Activated T-helper 17 cell treated with anti-CD3 and anti-CD28 coated beads, Interleukin-2, amount 50 U/mL, for 72 hours (primary cell): ENCODE measurements at places on chromosomes 4 and X. TPM values are rescaled to one million over a fixed set of nuclear protein-coding genes. Genes with fewer than 3 reads are reported as not detected.

DNA sequence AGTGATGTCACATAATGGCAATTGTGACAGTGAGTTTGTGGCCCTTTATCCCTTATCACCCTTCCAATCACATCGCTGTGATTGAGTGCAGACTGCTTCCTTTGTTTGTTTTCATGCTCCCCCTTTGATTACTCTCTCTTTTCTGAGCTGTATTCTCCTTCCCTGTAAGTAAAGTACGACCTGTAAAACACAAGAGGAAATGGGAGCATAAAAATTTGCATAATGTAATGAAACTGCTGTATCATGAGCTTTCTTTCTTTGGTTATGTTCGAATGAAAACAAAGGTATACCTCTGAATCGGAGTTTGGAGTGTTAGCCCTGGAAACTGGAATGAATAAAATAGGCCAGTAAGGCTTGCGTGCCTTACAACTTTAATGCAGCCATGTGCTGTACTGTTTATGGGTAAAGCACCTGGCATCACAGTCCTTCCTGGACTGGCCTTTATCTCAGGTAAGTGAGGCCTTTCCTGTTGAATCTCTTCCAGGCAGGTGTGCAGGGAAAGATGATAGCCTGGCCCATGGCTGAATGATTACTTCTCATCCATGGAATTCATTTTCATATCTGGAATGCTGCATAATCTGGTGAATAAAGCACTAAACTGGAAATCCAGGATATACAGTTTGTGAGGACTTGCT lies 26.6 kb upstream of the HS3ST1 start:
- no peak for ATAC-seq

DNA sequence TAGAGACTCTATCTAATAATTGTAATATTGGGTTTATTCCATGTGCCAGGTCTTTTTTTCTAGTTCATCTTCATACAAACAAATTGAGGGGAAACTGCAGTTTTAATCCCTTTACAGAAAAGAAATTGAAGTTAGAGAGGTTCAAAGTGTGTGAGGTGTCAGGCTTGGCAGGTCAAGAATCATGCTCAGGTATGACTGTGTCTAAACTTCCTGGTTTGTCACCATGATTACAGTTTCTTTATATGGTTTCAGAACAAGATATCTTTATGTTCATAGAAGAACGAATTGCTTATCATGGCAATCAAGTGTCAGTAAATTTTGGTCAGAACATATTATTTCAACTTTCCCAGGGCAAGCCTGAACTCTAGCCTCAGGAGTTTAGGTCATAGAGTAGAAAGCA lies 460.4 kb downstream of the RAPGEF2 start:
- ATAC-seq, result no peak

DNA sequence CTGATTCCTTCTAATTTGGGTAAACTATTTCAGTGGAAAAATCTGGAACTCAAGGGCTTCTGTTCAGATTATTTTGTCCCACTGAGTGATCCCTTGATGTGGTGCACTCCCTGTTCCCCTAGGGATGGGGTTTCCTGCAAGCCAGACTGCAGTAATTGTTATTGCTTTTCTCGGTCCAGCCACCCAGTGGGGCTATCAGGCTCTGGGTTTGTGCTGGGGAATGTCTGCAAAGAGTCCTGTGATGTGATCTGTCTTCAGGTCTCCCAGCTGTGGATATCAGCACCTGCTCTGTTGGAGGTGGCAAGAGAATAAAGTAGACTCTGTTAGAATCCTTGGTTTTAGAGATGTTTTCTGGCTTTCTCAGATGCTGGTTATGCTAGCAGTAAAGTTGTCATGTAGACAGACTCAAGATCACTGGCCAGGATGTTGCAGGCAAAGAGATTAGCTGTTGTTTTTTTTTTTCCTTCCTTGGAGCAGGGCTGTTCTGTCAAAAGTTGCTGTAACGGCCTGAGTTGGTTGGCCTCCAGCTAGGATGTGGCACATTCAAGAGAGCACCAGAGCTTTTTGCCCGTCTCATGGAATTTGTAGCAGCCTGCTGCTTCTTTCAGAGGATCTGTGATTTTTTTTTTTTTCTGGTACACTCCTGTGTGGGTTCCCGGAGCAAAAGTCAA lies 1314.0 kb downstream of the PCDH19 start:
- ATAC-seq, result no peak

DNA sequence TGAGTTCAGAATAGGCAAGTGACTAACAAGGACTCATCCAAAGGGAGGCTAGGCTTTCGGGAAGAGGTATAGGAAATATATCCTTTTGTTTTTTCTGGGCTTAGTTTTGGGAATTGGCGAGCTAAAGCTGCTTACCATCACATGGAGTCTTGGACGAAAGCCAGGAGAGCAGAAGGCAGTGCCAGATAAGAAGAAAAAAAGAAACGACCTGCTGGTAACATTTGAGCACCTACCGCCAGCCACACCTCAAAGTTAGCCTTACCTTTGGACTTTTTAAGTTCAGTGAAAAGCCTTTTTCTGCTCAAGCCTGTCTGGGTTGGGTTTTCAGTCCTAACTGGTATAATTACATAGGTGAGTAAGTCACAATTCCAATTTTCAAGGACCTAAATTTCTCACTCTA lies 85.1 kb upstream of the LCORL start:
- ATAC-seq, result no peak

GRCh38 chr4:3473181-3473950 lies 10.3 kb downstream of the DOK7 start:
- no peak for ATAC-seq

DNA sequence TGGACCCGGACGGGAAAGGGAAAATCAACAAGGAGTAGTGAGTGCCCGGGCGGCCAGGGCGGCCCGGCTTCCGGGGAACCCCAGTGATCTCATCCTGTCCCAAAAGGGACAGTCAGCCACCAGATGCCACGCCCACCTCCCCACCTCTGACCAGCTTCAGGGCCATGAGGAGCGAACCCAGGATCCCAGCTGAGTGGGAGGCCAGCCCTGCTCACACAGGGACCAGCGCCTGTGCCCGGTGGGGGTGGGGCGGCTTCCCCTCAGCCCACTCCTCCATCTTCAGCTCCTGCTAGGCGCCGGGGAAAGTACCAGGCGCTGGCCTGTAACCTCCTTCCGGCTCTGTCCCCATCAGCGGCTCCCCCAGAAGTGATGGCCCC lies 6.2 kb downstream of the MYL5 start:
- ATAC-seq, result peak; percentile 52

- no peak for ATAC-seq
Observed at GRCh38 chr4:163649557-163650091, 155.1 kb downstream of the TMA16 start.

- ATAC-seq, result no peak
Observed at GRCh38 chrX:81259714-81260395, 58.0 kb downstream of the SH3BGRL start.

- ATAC-seq, result no peak
Observed at GRCh38 chr4:32031026-32031425, 1310.9 kb downstream of the PCDH7 start.

DNA sequence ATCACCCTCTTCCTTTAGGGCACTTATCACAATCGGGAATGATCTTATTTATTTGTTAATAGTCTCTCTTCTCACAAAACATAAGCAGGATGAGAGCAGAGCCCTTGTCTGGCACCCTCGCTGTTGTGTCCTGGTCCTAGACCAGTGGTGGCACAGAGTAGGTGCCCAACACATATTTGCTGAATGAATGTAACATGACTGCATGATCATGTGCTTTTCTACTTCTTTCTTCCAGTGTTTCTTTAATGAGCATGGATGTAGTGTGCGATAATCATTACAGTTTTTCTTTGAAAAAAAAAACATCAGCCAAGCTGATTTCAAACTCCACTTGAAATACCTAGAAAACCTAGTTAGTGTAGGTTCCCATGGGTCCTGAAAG lies 164.1 kb downstream of the CHIC2 start:
- ATAC-seq, result no peak

GRCh38 chrX:150365051-150365989 lies 2.2 kb downstream of the MAMLD1 start:
- ATAC-seq, result peak; percentile 32

DNA sequence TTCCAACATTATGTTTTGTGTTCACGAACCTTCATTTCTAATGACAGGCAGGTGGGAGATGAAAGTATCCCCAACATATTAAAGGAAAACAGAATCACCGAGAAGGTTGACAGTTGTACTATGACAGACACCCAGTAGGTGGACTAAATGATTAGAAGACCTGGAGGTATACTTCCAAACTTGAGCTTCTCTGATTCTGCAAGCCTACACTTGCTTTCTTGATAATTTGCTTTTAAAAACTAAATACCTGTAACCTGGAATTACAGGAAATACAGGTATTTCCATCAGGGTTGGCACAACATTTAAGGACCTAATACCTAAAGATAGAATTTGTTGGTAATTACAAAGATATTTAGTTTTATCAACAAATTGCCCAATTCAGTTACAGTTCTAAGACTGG lies 43.4 kb downstream of the C4orf51 start:
- no peak for ATAC-seq

GRCh38 chr4:118557298-118557851 lies 127.8 kb upstream of the METTL14 start:
- ATAC-seq, result no peak

- no peak for ATAC-seq
Observed at GRCh38 chr4:147220833-147221232, 260.1 kb upstream of the EDNRA start.

- no peak for ATAC-seq
Observed at GRCh38 chr4:5054532-5054931, 3.3 kb downstream of the STK32B start.

GRCh38 chr4:67522851-67523671 lies 22.2 kb downstream of the CENPC start:
- peak; percentile 88 for ATAC-seq

DNA sequence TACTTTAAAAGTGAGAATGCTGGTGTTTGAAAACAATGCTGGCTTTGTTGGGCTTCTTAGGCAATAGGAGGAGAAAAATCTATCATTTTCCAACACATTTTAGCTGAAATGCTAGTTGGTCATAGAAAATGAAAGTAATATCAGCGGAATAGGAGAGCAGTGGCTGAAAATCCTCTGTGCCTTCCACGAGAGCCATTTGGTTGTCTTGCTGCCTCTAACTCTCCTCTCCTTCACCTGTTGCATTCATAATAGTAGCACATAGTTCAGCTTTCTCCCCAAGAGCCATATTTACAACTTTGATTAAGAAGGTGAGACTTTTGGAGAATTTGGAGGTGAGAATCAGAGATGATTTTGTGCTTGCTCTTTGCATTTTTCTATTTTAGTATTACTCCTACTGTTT lies 849.4 kb upstream of the FTHL17 start:
- no peak for ATAC-seq

GRCh38 chr4:1206299-1207156 lies 34.1 kb upstream of the SPON2 start:
- no peak for ATAC-seq

DNA sequence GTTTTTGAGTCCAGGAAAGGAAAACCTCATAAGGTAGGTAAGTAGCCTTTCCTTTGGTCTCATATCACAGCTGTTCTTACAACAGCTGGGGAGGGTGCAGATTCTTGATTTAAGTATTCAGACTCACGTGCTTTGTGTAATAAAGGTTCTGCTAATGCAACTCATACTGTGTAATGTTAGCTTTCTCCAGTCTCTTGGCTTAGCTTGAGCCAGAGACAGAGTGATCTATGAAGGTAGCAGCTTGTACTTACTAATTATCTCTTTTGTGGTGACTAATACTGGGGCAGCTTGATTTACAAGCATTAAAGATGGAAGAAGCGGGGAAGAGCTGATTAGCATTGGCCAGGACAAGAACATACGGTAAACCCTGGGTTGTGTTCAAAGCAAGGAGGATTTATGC lies 80.3 kb downstream of the LNX1 start:
- no peak for ATAC-seq

DNA sequence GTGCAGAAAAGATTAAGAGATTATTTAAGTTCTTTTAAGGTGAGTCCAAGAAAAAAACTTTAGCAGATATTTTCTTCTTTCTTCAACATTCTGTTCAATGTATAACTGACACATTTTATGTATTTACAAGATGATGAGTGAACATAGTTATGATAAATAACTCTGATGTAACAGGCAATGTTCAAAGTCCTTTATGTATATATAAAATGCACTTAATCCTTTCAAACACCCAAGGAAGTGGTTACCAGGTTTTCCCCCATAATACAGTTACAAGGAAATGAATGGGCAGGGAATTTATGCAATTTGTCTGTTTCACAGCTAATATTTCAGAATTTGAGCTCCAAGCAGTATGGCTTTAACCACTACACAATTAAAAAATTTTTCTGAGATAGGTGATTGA lies 8.2 kb downstream of the CXCL3 start:
- no peak for ATAC-seq

- no peak for ATAC-seq
Observed at GRCh38 chr4:18111081-18111480, 89.5 kb upstream of the LCORL start.

- no peak for ATAC-seq
Observed at GRCh38 chr4:96154676-96155075, 314.8 kb downstream of the PDHA2 start.

DNA sequence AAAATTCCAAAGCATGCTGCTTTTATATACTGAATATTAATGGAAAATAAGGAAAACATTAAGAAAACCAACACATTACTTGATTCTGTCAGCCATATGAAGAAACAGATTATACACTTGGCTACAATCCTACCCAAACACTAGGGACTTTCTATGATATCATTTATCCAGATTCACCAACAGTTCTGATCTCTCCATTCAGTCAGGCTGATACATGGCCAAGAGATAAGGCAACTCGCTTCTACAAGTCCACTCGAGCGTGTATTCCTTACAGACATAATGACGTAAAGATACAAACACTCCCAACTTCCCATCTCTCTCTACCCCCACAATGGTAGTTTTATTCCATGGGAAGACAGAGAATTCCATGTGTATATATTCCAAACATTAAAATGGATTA lies 44.5 kb downstream of the NEK1 start:
- ATAC-seq, result no peak

- ATAC-seq, result no peak
Observed at GRCh38 chr4:132001542-132001941, 1147.6 kb upstream of the PCDH10 start.

GRCh38 chr4:72205831-72206230 lies 174.0 kb downstream of the NPFFR2 start:
- no peak for ATAC-seq

DNA sequence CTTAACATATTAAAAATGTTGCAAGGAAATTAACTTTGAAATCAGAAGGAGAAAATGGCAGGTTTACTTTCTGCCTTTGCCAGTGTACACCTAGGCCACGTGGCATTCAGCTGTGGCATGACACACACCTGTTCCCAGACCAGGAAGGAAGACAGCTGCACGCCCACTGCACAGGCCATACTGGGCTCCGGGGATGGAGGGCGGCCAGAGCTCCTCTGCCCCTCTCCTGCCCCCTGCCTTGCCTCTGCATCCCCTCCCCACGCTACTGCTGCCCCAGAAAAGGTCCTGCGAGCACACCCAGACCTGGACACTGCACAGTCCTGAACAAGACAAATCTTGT lies 68.4 kb downstream of the GATB start:
- no peak for ATAC-seq

Gene NKX6-1
- total RNA-seq, result not detected

Gene WAS
- 96.8 TPM for total RNA-seq

Gene STK32B
- not detected for total RNA-seq

Gene SLC39A8
- 56.4 TPM for total RNA-seq

Gene SLC34A2
- not detected for total RNA-seq

Gene DAPP1
- total RNA-seq, result 52.9 TPM

Gene TMEM255A
- not detected for total RNA-seq

Gene NUP54
- total RNA-seq, result 58.1 TPM

Gene VCX3B
- not detected for total RNA-seq

Gene XAGE2
- not detected for total RNA-seq

Gene XPNPEP2
- 0.45 TPM for total RNA-seq

Gene HPGD
- 43.8 TPM for total RNA-seq
